ENCODE measurements at places on chromosomes 4 and X.
A peak's percentile ranks its signal among the peaks of the same experiment; 100 is the strongest.

DNA sequence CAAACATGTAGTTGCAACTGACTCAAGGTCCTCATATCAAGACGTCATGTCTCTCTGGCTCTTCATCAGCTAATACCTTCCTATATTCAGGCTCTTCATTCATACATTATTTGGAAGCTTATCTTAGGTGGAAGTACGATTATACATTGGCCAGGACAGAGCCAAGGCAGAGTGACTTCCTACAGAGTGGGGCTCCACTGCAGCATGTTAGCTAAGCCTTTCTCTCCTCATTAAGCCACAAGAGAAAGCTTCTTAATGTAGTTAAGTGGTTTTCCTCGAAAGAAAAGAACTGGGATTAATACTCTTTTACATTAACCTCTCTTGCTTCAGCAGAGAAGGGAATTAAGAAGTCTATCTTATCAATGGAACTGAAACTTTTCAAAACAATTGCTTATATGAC is 15.0 kb downstream of the C4orf33 start:
- no peak for DNase-seq

DNA sequence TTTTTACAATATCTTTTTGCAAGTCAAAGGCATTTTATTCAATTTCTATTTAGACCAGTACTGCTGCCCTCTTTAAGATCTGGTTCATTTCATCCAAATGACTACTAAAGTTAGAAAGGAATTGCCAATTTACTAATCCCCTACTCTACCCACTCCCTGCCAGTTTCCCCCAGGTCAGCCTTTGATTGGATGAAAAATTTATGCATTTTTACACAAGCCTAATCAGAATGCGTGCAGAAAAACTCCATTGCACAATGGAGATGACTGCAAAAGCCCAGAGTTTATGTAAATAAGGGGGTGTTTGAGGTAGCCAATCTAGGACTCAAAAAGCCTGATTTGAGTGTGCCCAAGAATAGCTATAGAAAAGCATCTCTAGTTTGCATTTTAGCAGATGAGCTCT is 310.6 kb downstream of the PABPC4L start:
- DNase-seq: no peak

DNA sequence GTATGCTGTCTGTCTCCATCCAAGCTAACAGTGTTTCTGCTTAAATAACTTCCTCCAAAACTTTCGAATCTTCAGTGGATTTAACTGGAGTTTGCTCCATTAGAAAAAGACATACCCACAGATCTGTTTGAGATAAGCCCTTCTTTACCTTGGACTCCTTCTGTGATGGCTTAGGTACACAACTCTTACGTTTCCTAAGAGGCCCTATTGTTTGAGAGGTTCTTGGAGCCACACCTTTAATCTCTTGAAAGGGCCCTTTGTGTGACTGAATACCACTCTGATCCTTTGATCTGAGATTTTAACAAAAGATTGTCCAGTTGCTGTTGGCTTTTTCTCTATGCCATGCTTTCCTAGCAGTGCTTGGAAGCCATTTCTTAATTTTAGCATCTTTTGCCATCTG is 92.5 kb downstream of the AKAP4 start:
- no peak for DNase-seq

DNA sequence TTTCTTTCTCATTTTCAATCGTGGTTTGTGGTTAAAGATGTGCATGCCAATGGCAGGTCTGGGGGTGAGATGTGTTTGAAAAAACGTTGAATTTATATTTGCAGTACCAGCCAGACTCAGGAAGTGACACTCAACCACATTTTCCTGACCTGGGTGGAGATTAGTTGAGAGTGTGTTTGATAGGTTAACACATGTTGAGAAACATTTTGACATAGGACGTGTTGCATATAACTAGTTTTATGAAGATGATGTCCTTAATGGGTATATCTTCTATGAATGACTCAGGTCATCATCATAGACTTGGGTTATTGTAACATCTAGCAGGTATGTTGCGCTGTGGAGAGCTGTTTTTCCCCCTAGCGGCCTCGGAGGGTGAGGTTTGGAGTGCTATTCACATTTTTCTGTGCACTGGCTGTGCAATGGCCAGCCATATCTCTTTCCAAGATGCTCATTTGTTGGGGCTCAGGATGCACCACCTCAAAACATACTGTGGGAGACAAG is 21.7 kb upstream of the CD38 start:
- peak; percentile 81 for DNase-seq

- DNase-seq: no peak
Measured at GRCh38 chr4:120018786-120019185, 47.9 kb downstream of the MAD2L1 start.

DNA sequence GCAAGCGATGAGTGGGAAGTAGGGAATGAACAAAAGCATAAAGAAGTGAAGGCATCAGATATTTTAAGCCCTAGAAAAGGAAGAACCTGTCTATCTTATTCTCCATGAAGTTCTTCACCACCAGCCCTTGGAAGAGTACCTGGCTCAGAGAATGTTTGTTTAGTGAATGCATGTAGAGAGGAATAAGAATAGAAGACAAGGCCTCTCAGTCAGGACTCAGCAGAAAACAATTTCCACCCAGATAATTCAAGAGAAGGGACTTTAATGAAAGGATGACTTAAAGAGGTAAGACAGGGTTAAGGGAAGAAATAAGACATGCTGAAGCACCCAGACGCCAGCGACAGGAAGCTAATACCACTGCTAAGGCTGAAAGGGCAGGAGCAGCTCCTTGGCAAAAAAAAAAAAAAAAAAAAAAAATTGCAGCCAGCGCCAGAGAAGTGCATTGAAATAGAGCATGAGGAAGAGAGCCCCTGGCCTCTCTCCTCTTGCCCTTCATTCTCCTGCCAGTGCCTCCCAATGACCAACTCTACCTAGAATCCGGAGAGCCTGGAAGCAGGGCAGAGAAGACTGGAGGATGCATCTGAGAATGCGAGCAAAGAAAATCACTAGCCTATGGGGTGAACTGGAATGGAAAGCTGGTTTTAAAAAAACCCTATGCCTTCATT is 47.2 kb upstream of the RASGEF1B start:
- no peak for DNase-seq

- no peak for DNase-seq
Measured at GRCh38 chrX:9141496-9141895, 107.6 kb upstream of the FAM9B start.

DNA sequence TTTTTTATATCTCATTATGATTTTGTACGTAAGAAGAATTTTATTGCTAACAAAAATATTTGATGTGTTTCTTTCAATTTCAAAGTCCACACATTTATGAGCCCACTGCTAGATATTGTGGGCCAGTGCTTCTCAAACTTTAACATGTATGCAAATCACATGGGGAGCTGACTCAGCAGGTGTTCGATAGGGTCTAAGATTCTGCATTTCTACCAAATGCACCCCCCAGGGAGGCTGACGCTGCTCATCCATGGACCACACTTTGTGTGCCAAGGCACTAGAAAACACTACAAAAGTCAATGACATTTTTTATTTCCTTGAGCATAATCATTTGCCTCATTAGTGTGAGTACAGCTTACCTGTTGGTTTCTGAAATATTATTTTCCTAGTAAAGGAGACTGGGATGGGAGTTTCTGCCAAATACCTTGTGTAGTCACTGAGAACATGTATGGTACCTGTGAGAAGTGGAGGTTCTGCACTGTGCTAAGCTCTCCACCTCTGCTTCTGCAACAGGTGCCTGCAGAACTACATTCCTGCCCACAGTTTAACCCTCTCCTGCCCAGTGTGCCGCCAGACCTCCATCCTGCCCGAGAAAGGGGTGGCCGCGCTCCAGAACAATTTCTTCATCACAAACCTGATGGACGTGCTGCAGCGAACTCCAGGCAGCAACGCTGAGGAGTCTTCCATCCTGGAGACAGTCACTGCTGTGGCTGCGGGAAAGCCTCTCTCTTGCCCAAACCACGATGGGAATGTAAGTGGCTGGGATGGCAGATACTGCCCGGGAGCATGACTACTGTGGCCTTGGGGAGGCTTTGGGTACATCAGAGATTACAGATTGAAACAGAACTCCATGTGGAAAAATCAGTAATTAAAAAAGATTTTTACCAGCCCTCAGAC is 68.9 kb upstream of the MND1 start:
- no peak for DNase-seq

GRCh38 chrX:9301836-9302235 is 163.0 kb upstream of the TBL1X start:
- DNase-seq: no peak

DNA sequence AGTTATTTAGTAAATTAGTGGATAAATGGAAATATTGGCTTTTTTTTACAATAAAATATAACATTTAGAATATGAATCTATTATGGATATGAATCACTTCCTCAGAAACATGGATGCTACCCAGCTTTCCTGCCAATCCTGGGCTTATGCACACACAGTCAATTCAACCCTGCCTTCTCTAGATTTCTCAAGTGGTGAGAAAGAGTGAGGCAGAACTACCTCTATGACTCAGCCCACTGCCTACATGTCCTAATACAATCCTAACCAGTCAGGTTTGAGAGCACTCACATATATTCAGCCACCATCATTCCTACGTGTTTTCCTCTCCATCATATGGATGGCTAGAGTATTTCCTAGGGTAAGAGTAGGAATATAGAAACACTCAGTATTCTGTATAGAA is 91.1 kb upstream of the ANKRD50 start:
- DNase-seq: no peak

GRCh38 chr4:126762663-126763247 is 870.0 kb upstream of the INTU start:
- no peak for DNase-seq

DNA sequence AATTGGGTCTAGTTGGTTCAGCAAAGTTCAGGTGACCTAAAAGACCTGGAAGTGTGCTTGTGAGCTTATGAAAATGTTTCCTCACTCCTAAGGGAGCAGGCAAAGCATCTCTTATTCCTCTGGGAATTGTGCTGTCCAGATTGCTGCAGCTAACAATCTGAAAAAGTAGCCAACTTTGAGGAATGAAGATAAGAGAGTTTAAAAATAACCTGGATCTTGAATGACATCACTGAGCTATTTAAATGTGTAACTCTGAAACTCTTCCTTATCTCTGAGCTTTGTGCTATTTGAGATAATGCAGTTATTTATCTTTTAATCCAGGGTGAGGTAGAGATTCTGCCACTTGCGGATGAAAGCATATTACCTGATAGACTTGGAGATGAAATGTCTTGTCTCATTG is 384.8 kb downstream of the PPP4R3C start:
- DNase-seq: no peak

DNA sequence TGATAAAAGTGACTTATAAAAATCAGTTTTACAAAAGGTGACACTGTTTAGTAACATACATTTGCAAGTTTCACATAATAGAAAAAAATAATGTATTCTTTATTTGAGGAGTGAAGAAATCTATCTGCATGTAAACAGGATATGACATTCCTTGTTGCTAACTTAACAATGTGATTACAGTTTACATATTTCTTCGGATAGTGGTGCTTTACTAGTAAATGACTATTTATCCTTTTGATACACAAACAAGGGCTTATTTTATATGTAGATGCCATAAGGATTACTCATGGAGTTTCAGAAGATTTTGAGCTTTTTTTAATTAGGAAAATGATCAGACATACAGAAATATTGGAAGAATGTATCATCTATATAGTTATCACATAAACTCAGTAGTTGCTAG is 126.5 kb downstream of the SLIT2 start:
- no peak for DNase-seq

GRCh38 chr4:186428481-186428880 is 126.9 kb downstream of the MTNR1A start:
- no peak for DNase-seq

DNA sequence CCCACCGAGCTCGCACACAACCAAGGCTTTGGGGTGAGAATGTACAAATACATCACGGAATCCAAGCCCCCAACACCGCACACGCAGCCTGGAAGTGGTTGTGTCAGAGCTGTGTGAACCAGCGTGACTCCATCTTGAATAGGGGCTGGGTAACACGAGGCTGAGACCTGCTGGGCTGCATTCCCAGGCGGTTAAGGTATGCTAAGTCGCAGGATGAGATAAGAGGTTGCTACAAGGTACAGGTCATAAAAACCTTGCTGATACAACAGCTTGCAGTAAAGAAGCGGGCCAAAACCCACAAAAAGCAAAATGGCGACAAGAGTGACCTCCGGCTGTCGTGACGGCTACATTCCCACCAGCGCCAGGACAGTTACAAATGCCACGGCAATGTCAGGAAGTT is 258.4 kb downstream of the DHRSX start:
- DNase-seq: no peak

DNA sequence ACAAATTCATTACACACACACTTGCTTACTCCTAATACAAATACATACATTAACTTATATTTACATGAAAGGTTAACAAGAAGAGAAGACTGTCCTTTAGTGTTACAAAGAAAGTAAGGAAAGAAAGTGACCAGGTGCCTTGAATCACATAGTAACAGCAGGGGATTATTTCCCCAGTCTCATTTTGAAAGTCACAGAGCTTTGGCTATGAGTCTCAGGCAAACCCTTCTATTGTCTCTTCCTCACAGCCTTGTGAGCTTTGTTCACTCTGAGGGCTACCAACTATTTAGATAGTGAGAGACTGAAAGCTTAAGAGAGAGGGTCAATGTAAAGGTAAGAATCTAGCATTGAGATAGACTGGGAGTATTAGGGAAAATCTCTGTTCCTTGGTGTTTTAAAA is 161.6 kb downstream of the NPNT start:
- no peak for DNase-seq

DNA sequence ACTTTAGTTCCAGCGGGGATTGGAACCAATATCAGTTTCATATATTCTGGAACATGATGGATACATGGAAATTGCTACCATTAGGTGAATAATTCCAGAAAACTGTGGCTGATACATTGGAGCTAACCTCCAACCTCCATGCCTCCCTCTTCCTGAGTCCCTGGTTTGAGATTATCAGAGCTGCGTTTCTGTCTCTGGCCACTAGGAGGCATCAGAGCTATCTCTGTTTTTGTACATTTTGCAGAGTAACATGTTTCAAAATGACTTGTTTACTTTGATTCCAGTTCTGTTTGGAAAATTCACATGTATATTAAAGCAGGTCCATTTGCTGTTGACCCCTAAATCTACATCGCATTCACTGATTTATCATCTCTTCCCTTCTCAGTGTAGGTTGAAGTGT is 2.4 kb upstream of the RAB40AL start:
- DNase-seq: peak; percentile 42

- no peak for DNase-seq
Measured at GRCh38 chr4:173436149-173436579, 37.2 kb upstream of the SCRG1 start.

GRCh38 chr4:14583752-14584151 is 418.5 kb upstream of the CPEB2 start:
- no peak for DNase-seq

GRCh38 chr4:25856756-25857155 is 6.0 kb downstream of the SEL1L3 start:
- DNase-seq: no peak

DNA sequence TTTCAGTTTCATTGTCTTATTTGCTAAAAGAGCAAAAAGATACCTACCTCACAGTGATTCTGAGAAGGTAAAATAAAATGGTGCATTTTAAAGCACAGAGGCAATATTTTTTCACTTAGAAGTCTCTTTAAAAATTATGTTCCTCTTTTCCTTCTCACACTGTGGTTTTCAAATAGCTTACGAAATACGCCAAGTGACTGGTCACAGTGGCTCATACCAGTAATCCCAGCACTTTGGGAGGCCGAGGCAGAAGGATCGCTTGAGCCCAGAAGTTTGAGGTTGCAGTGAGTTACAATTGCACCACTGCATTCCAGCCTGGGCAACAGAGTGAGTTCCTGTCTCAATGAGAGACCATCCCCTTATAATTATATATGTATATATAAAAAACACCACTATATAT is 372.6 kb downstream of the FBXO8 start:
- no peak for DNase-seq

- DNase-seq: no peak
Measured at GRCh38 chrX:21639775-21640174, 18.4 kb downstream of the KLHL34 start.

- no peak for DNase-seq
Measured at GRCh38 chrX:147875866-147876596, 35.7 kb upstream of the FMR1 start.
